ENCODE measurements at places on chromosomes 2 and 18. TPM values are rescaled to one million over a fixed set of nuclear protein-coding genes. Genes with fewer than 3 reads are reported as not detected.

DNA sequence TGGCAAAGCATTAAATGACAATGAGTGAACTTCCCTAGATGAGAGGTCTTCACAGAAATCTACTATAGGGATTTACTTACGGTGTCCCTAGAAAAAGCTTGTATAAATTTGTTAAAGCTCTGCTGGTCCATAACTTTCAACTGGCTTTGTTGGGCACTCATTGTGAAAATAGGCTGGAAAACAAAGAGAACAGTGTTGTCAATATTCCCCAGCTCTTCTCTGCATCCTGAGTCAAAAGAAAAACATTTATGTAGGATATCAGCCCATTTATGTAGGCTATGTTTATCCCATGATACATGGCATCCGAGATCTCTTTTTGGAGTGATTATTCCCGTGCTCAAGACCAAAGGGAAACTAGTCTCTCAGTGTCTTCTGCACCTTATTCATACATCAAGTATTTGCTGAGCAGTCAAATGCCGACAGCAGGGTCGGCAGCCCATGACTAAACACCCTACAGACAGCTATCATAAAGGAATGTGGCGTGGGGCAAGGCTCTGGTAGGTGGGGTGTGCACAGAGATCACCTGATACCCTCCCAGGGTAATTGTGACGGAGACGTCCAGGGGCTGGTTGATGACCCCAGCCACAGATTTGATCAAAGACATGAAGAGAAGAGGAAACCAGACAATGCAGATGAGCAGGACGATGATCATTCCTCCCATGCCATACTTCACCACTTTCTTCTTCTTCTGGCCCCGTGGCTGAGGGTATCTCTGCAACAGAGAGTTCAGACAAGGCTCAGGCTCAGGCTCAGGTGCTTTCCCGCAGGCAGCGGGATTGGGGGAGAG, 155.9 kb downstream of the NAPG start:
- no peak for DNase-seq

TBR1 gene
- 0.45 TPM for total RNA-seq

GRCh38 chr2:109636317-109636716, 22.2 kb downstream of the SOWAHC start:
- DNase-seq: no peak

DNA sequence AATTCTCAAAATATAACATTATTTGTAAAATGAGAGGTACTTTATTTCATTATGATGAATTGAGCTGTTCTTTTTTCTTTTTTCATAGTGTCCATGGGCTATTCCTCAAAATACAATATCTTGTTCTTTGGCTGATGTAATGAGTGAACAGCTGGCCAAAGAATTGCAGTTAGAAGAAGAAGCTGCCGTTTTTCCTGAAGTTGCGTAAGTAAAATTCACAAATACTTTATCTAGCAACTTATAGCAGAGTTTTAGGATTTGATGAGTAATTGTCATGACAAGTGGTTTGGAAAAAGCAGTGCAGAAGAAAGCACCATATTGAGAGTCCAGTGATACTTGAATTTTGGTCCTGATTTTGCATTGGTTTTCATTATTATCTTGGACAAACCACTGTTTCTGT, 9.8 kb downstream of the RIOK3 start:
- no peak for DNase-seq

- no peak for DNase-seq
These were observed 10.1 kb downstream of the RFX8 start for GRCh38 chr2:101464841-101465240.

CCBE1 gene
- 2.0 TPM for total RNA-seq

- no peak for DNase-seq
These were observed 59.9 kb upstream of the CERS6 start for GRCh38 chr2:168396131-168396530.

- no peak for DNase-seq
These were observed 6.2 kb upstream of the POU3F3 start for GRCh38 chr2:104847586-104848160.

KCNK3 gene
- 11.1 TPM for total RNA-seq

DYNAP gene
- total RNA-seq: not detected

DNA sequence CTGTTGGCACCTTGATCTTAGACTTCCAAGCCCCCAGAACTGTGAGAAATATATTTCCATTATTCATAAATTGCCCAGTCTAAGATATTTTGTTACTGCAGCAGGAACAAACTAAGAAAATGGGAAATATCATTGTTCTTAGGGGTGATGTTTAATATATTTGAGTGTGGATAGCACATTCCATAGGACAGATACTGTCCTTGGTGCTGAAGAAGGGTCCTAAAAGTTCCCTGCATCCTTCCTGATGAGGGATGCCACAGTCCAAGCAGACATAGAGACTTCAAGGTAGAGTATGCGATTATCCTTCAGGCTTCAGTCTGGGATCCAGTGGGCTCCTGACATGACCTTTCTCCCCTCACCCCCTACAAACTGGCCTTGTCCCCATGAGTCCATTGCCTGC, 689.0 kb downstream of the TDRD15 start:
- no peak for DNase-seq

DNA sequence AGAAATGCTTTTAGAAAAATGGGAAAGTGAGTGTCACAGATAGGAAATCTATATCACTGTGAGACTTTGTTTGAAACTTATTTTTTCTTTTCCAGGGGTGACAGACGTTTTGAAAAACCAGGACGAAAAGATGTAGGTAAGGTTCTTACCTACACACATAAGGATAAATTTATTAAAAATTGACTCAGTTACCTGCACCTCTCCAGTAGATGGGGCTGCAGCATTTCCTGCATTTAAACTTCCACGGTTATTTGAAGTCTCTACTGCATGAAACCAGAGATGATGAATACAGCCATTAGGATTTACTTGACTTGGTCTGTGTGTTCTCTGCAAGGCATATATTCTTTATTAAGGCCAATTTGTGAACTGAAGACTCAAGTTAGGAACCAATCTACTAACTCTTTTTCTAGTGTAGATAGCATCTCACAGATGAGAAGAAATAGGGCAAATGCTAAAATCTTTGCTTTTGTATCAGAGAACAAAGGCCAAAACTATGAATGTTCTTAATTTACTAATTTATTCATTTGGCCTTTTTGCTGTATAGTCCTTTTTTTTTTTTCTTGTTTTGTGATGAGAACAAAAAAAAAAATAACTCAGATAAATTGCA, 15.0 kb downstream of the KCNJ13 start:
- no peak for DNase-seq

ITGB6 gene
- total RNA-seq: 12.3 TPM

DNA sequence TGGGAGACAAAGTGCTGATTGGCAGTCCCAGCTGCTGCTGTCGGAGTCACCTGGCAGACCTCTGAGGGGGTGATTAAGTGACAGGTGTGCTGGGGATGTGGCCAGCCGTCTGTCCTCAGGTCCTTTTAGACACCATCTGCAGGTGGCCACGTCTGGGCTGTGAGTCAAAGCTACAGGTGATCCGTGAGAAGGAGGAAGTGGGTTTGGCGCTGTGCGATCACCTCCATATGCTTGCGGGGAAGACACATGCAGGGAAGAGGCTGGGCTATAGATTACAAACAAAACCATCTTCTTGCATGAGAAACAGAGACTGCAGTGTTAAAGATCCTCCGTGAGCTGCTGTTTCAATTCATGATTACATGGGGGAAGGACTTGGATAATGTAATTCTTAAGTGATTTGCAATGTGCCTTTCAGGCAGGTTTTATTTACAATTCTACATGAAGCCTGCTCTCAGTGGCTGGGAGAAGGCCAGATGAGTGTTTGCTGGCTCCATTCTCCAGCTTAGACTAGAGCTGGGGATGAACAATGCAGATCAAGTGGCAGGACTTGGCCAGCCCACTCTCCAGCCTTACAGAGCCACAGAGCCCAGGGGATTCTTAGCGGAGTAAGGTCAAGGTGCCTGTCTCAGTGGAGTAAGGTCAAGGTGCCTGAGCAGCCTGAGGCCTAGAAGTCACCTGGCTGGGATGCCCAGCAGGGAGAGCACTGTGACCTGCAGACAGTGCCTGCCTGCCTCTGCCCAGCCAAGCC, 87.8 kb downstream of the LYPD1 start:
- DNase-seq: peak; percentile 9

LGALSL gene
- total RNA-seq: 36.7 TPM

ALPP gene
- total RNA-seq: 0.97 TPM

EML6 gene
- total RNA-seq: 0.46 TPM

DNA sequence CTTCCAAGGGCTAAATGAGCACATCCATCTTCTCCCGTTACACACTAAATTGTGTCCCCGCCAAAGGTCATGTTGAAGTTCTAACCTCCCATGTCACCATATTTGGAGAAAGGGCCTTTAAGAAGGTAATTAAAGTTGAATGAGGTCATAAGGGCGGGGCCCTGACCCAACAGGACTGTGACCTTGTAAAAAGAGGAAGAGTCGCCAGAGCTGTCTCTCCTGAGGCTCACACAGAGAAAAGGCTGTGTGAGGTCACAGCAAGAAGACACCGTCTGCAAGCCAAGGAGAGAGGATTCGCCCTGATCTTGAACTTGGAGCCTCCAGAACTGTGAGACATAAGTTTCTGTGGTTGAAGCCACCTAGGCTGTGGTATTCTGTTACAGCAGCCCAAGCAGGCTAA, 24.1 kb downstream of the TRABD2A start:
- DNase-seq: no peak

PID1 gene
- 21.0 TPM for total RNA-seq

CRYBA2 gene
- not detected for total RNA-seq

DNA sequence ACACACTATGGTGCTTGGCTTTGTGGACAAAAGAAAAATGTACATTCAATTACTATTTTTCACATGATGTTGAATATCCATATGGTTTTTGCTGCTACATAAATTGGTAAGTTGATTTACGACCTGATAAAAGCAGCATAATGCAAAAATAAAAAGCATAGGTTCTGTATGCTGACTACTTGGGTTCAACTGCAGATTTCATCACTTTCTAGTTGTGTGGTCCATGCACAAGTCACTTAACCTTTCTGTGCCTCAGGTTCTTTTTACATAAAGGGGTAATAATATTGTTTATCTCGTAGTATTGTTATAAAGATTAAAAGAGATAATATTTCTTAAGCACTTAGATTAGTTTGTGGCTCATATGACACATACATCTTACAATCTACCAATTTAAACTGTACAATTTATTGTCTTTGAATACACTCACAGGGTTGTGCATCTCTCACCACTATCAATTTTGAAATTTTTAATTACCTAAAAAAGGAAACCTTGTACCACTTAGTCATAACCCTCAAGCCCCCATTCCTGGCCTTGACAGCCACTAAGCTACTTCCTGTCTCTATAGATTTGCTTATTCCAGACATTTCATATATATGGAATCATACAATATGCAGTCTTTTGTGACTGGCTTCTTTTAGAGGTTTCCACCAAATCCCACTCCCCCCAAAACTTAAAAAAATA, 1443.9 kb downstream of the SUCLG1 start:
- DNase-seq: no peak

CFC1 gene
- 6.6 TPM for total RNA-seq

DNA sequence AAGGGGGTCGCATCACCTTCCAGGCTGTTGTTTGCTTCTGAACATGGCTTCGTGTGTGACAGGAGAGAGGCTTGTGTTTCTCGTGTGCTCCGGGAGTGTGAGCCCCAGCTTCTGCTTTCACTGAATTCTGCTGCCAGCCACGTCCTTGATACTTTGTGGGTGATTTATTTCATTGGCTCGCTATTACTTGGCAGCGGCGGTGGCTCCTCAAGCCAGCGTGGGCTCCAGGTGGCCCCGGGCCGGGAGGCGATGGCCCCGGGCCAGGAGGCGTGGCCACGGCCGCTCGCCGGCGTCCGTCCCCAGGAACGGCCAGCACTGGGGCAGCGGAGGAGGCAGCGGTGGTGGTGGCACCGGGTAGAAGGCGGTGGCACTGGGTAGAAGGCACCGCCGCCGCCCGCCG, 63.1 kb downstream of the NAPG start:
- no peak for DNase-seq

DNA sequence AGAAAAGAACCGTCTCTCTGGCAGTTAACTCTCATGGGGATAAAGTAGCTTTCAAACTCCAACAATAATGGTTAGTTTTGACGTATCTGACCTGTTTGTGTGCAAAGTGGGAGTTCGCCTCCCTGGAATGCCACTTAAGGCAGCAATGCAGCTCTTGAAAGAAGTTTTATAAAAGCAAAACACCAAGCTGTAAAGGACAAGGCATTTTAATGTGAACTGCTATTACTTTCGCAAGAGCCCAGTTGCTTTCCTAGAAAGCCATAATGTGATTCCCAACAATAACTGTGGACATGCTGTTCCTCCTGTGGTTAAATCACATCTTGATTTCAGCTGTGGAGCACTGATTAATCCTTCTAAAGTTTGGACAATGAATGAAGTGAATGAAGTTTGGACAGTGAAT, 303.7 kb downstream of the PTPRM start:
- DNase-seq: no peak

DNA sequence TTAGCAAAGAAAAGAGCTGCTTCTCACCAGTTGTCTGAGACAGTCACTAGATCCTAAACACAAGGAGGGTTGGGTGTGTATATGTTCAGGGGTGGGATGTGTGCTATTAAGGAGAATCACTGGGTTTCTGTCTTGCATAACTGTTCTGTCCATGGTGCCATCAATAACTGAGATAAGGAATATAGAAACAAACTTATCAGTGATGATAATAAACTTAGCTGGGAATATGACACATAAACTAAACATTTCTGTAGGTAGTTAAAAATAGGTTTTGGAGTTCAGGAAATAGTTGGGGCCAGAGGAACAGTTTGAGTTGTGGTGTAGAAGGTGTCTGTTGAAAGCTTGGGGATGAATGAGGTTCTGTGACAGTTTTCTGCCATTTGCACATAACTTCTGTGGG, 17.4 kb downstream of the NAPG start:
- no peak for DNase-seq

GORASP2 gene
- total RNA-seq: 67.6 TPM

- no peak for DNase-seq
These were observed 9.2 kb downstream of the SERPINE2 start for GRCh38 chr2:224029876-224030275.

SLC4A3 gene
- total RNA-seq: 7.6 TPM

ARID5A gene
- 54.6 TPM for total RNA-seq

- no peak for DNase-seq
These were observed 247.9 kb upstream of the SYT4 start for GRCh38 chr18:43525169-43525568.

XPO1 gene
- 65.3 TPM for total RNA-seq

DNA sequence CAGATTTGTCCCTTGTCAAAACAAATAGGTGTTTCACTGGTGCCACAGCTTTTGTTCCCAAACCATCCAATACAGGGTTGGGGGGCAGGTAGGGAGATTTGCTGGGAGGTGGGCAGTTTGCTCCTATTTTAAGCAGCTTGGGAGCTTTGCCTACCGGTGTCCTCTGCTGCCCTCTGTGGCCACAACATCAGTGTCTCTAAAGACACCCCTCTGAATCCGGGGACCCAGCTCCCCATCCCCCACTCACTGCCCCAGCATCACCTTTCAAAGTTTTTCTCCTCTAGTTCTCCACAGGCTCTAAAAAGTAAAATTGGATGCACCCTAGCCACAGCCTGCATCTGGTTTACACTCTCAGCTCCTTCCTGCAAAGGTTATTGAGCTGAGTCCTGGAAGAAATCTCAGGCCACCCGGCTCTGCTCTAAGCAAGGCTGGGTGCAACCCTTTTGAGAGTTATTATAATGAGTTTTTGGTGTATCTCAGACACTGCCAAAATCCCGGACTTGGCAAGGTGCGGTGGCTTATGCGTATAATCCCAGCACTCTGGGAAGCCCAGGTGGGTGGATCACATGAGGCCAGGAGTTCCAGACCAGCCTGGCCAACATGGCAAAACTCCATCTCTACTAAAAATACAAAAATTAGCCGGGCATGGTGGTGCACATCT, 2.9 kb upstream of the EPAS1 start:
- no peak for DNase-seq

- no peak for DNase-seq
These were observed 35.6 kb downstream of the ACTR2 start for GRCh38 chr2:65263262-65263661.

GRCh38 chr2:443741-444140, 155.8 kb upstream of the ALKAL2 start:
- no peak for DNase-seq

GRCh38 chr2:11234309-11234708, 79.0 kb downstream of the SLC66A3 start:
- DNase-seq: no peak

All from prostate gland (tissue), 2 donors.